D341Med (cell line): ENCODE measurements at places on chromosomes 4 and X.

DNA sequence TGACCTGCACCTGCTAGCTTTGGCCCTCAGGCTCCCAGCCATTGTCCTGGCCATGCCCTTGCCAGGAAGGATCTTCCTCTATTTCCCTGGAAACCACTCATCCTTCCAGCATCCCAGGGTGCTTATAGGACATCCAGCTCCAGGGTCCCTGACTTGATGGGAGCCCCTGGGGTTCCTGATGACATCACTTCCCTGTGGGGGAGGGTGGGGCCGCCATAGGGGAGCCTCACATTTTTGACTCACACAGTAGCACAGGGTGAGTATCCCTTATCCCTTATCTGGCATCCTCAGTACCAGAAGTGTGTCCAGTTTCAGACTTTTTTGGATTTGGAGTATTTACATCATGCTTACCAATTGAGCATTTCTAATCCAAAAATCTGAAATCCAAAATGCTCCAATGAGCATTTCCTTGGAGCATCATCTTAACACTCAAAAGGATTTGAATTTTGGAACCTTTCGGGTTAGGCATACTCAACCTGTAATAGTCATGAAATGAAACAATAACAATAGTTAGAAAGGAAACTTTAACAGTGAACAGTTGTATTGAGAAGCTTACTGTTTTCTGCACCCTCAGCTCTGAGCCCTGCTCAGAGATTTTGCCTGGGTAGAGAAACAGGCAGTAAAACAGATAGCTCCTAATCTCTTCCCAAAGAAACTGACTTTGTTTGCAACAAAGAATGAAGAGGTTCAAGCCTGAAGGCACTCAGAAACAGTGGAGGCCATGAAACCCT lies 22.1 kb downstream of the TNIP2 start:
- DNase-seq: peak; percentile 14

GRCh38 chrX:42247241-42247640 lies 323.9 kb upstream of the CASK start:
- no peak for DNase-seq

GRCh38 chr4:150255610-150256224 lies 177.5 kb downstream of the DCLK2 start:
- DNase-seq: no peak

- no peak for DNase-seq
These were observed at the start of gene C1QTNF7 for GRCh38 chr4:15427701-15428100. C1QTNF7 (plus strand) TSS chr4:15428033; CDS start chr4:15435744, 7,711 bp downstream.

DNA sequence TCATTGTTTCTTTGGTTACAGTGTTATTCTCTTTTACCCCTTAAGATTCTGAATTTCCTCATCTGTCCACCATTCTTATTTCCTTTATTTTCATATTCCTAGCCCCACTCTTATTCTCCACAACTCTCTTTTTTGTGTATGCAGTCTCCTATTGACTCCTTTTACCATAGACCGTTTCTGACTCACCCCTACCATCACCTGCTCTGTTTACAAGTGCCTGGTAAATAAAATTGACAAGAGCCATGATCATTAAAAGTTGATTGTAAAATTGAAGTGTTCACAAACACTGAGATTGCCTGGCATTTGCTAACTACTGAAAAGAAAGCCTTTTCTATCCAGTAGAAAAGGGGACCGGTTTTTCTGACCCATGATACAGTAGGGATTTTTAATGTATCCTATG lies 54.4 kb downstream of the MRPL1 start:
- no peak for DNase-seq

- DNase-seq: no peak
These were observed 74.6 kb downstream of the PABPC4L start for GRCh38 chr4:134126955-134127354.

GRCh38 chrX:38636949-38637819 lies 75.8 kb downstream of the TSPAN7 start:
- no peak for DNase-seq

DNA sequence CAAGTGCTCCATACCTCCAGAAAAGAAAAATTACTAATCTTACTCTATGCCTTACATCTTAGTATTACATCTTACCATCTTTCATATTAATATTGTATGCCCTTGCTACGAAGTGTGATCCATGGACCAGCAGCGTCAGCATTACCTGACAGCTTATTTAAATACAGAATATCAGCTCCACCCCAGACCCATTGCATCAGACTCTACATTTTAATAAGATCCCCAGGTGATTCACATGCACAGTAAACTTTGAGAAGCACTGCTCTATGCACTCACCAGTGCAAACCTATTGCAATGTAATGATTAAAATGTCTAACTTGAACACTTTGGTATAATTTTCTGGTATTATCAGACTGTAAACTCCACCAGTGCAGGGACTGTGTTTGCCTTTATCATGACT lies 14.1 kb upstream of the SH3D19 start:
- no peak for DNase-seq

- DNase-seq: no peak
These were observed 28.4 kb upstream of the WDR1 start for GRCh38 chr4:10144966-10145365.

DNA sequence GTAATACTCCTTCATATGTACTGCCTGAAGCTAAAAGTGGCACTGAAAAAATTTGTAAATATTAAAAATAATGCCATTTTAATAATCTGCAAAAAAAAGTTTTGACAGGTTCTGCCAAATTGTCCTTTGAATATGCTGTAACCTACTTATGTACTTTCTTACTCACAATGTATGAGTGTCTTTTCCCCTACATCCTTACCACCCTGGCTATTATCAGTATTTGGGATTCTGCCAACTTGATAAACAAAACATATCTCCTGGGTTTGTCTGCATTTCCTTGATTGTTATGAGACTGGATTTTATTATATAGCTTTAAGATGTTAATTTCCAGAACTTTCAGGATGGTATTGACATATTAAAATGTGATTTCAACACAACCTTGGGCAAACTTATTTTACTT lies 187.9 kb downstream of the CHM start:
- DNase-seq: no peak

DNA sequence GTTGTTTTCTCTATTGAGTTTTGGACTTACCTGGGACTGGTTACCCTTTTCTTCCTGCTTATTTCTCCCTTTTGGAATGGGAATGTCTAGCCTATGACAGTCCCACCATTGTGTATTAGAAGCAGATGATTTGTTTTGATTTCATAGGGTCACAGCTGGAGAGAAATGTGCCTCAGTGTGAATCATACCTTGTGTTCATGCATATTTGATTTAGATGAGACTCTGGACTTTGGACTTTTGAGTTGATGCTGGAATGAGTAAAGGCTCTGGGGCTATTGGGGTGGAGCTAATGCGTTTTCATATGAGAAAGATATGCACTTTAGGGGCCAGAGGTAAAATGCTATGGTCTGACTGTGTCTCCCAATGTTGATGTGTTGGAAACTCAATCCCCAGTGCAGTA lies 30.5 kb upstream of the TEX13C start:
- DNase-seq: no peak

GRCh38 chr4:143538979-143539669 lies 25.6 kb downstream of the SMARCA5 start:
- DNase-seq: no peak

DNA sequence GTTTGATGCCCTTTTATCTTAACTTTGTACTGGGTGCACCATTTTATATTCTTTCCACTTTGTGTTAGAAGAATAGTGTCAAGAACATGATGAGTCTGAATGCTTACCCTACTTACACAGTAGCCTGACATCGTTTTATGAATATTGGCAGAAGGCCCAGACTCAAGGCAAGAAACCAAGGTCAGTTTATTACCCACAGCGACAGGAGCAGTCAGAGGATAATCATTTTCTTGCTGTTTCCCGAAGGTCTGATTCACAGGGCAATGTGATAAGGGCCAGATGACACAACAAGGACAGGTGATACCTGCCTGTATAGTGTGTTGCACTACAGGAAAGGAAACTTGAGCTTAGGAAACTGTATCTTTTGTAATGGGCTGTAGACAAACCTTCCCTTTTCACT lies 417.4 kb downstream of the SPOCK3 start:
- DNase-seq: no peak
